NCI-H82 (cell line): ENCODE measurements at places on chromosomes 11 and 22.

GRCh38 chr22:44807915-44808690, 55.7 kb downstream of the ARHGAP8 start:
- DNase-seq: peak; percentile 66

- DNase-seq: no peak
Measured at GRCh38 chr11:47189100-47189834, 3.0 kb upstream of the PACSIN3 start.

DNA sequence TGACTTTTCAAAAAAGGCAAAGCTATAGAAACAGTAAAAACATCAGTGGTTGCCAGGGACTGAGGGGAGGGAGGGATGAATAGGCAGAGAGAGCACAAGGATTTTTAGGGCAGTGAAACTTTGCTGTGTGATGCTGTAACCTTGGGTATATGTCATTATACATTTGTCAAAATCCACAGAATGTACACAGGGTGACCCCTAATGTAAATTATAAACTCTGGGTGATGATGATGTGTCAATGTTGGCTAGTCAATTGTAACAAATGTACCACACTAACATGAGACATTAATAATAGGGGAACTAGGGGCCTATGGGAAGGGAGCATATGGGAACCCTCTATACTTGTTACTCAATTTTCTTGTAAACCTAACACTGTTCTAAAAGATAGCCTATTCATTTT, 24.8 kb downstream of the RIBC2 start:
- no peak for DNase-seq

- no peak for DNase-seq
Measured at GRCh38 chr11:94196363-94196762, 67.7 kb downstream of the PANX1 start.

DNA sequence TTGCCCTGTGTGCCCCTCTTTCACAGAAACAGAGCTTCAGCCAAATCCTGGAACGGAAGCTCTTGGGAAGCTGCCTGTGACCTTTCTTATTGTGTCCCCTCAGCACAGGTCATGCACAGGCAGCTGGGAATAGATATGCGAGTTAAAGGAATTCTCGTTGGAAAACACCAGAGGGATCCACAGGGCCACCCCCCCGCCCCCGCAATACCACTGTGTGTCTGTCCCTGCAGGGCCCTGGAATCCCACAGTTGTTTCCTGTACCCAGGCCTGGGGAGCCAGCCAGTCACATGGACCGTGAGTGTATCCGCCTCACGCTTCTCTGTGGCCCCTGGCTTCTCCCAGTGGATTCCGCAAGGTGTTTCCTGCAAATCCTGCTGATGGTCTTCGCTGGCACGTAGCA, 29.0 kb downstream of the TIMP3 start:
- no peak for DNase-seq

DNA sequence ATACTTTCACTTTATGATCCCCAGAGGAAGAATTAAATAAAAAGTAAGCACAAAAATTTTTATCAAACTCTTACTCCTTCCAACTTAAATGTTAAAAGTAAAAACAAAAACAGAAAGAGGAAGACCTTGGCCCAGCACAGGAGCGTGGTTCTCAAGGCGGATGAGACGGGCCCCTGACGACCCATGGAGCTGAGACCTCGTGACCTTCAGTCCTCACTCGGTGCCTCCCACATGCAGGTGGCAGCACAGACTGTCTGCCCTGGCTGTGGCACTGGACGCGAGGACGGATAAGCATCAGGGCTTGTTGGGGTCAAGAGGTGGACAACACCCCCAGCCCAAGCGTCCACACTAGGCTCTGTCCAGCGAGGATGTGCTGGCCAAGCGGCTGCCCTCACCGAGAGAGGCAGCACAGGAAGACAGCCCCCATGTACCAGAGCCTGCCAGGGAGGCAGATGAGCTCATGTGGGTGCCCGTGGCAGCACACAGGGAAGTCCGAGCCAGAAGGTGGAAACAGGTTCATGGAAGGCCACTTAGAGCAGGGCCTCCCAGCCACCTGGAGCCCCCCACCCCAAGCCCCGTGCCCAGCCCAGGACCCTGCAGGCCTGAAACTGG, 1389.8 kb downstream of the TBC1D22A start:
- no peak for DNase-seq

GRCh38 chr11:124712392-124712791, 27.4 kb upstream of the NRGN start:
- no peak for DNase-seq

- no peak for DNase-seq
Measured at GRCh38 chr11:128835741-128836430, 31.2 kb downstream of the KCNJ1 start.

GRCh38 chr22:46352691-46353386, 17.3 kb downstream of the TRMU start:
- peak; percentile 60 for DNase-seq

- peak; percentile 11 for DNase-seq
Measured at GRCh38 chr22:18048441-18048898, 24.1 kb upstream of the MICAL3 start.

DNA sequence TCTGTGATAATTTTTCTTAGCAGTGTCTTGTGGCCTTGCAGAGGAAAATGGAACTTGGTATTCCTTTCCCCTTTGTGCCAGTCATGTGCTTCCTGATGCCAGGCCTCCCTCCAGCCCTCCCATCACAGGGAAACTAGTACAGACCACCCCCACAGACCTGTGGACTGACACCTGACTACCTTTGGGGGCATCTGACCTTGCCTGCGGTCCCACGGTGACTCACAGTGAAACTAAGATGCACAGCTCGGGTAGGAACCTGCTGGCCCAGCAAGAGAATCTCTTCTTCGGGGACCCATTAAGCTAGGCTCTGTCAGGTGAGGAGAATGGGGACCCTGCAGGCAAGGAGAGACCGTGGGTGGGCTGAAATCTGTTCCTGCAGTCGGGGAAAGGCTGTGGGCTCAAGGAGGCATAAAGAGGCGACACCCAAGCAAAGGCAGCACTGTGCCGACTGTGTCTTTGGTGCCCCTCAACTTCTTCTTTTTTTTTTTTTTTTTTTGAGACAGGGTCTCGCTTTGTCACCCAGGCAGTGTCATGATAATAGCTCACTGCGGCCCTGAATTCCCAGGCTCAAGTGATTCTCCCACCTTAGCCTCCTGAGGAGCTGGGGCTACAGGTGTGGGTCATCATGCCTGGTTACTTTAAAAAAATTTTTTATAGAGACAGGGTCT, 20.8 kb upstream of the PEX26 start:
- DNase-seq: no peak

DNA sequence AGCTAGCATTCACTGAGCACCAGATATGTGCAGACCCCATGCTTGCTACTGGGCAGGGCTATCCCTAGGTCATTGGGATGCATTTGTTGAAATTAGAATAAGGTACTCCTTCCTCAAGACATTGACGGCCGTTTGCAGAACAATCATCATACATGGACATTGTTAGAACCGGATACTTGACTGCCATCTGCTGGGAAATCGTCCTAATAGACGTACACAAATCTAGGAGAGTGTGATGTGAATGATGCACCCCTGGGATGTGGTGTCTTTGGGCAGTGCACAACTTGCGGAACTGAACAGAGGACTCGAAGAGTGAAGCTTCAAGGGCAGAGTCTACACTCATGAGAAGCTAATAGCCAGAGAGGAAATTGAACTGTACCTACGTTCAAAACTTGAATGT, 35.9 kb downstream of the MYO18B start:
- peak; percentile 66 for DNase-seq
